Left kidney (tissue), 8 donors: ENCODE measurements at places on chromosomes 6 and 20.

DNA sequence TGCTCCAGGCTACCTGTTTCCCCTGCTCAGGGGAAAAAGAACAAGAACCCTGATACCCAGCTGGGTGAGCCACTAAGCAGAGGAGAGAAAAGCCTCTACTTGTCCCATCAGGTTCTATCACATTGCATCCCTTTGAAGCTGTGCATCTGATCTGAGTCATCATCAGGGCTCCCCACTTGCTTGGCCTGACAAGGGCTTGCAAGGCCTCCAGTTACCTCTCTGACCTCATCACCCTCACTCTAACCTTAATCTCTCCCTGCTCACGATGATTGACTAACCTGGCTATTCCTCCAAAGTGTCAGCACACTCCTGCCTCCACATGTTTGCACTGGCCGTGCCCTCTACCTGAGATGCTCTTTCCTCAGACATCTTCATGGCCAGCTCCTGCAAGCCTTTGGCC lies 309.5 kb upstream of the CHD6 start:
- DNase-seq: no peak

- DNase-seq: no peak
These were observed 209.6 kb downstream of the ERMARD start for GRCh38 chr6:169960886-169961611.

- DNase-seq: peak; percentile 58
These were observed 28.2 kb downstream of the CGA start for GRCh38 chr6:87066449-87067333.

DNA sequence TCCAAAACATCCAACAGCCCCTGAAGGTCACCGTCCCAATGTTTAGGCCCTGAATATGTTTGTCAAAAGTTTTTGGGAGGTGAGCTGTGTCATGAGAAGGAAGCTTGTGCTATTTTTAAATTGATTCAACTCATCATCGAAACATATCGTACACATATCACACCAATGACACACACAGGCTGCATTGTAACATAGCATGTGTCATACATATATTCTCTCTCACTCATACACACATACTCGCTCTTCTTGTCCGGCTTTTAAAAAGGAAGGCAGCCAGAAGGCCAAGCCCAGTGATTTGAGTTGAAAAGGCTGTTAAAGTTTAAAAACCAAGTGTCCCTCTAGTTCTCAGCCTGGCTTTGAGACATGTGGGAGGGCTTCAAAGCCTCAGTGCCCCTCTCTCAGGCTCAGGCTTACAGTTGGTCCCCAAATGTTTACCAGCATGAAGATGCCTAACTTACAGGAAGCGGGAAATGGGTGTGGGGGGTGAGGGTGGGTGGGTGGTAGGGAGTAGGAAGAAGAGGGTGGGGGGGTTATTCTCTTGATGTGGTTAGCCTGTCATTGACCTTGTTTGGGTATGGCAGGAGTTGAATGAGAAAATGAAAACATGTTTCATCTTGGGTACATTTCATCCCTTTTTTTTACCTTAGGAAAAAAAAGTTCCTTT lies 3.3 kb upstream of the PRDM1 start:
- DNase-seq: no peak

DNA sequence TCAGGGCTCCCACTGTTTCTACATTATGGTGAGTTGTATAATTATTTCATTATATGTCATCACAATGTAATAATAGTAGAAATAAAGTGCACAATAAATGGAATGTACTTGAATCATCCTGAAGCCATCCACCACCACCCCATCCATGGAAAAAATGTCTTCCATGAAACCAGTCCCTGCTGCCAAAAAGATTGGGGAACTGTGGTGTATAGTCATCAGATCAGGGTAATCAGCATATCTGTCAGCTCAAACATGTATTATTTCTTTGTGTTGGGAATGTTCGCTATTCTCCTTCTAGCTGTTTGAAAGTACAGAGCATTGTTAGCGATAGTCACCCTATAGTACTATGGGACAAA lies 33.8 kb upstream of the SLC22A23 start:
- no peak for DNase-seq

- no peak for DNase-seq
These were observed 54.1 kb upstream of the KCNG1 start for GRCh38 chr20:51076786-51077685.

GRCh38 chr6:127950566-127951145 lies 49.8 kb upstream of the THEMIS start:
- DNase-seq: no peak

GRCh38 chr6:148967541-148967956 lies 220.7 kb downstream of the UST start:
- DNase-seq: no peak

- DNase-seq: no peak
These were observed 82.4 kb downstream of the HDGFL1 start for GRCh38 chr6:22651731-22652130.

DNA sequence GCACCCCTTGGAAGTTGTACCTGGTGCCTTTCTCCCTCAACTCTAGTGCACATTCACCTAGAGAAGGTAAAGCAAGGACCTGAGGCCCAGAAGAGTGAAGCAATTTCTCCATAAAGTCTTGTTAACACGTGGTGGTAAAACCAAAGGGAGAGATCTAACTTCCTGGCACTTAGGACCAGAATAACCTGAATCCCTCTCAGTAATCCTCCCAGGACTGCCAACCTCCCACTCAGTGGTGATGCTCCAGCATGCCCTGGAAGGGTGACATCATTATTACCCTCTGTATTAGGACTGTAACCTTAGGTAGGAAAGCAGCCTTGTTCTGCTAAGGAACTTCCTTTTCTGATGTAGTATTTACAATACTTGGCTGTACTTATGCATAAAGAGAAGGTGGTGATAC lies 330.6 kb upstream of the MARCKS start:
- DNase-seq: no peak

DNA sequence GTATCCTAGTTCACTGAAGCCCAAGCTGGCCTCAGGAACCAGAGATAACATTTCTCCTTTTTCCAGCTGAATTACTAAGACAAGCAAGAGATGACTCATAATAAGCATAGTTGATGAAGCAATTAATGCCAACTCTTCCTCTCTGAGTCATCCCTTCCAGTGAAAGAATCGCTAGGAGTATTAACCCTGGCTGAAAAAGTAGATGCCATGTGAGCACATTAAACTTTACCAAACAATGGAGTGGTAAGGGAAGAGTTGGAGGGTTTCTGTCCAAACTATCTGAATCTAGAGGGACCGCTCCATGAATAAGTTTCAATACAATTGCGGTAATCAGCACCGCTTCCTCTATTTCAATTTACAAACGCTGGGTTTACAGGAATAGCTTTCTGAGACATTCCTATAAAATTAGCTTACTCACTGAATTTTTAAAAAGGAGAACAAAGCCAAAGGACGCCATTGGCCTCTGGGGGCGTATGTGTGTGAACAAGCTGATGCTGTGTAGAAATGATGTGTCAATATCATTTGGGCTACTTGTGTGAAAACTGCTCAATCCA lies 48.3 kb downstream of the ATXN1 start:
- DNase-seq: no peak

DNA sequence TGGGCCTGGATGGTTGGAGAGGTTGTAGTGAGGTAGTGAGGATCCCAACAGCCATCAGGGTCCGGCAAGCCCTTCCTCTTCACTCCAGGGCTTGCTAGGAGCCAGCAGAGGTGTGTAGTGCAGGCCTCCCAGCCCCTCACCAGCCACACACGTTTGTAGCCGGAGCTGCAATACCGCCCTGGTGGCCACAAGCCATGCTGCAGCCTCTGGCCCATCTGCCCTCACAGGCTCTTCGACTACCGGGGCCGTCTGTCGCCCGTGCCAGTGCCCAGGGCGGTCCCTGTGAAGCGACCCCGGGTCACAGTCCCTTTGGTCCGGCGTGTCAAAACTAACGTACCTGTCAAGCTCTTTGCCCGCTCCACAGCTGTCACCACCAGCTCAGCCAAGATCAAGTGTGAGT lies 36.4 kb downstream of the EIF2S2 start:
- DNase-seq: no peak
